SHP77 treated with DMSO at 0.1 percent for 48 hours (cell line): ENCODE measurements at places on chromosomes 13 and 19.

- peak; percentile 40 for DNase-seq
Observed at GRCh38 chr19:40190891-40191835, at the start of gene MAP3K10. Gene MAP3K10, plus strand, starts transcription at chr19:40191426. Its CDS starts 606 bp downstream, at chr19:40192032.

DNA sequence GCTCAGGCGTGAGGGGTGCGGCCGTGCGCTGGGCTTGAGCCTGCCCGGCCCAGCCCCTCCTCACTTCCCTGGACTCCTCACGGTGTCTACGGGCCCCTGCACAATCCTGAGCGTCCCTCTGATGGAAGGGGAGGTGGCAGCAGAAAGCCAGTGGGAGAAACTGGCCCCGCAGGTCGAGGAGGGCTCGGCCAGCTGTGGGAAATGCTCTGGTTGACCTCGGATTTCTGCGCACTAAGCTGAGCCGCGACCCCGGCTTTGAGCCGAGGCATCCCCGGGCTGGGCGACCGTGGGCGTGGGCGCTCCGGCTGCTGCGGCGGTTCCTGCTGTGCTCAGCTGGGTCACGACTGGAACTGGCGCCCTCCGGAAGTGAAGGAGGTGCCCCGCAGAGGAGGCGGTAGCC is 70.1 kb downstream of the ZNF208 start:
- no peak for DNase-seq

GRCh38 chr13:97043302-97043701 is 49.0 kb upstream of the OXGR1 start:
- no peak for DNase-seq

DNA sequence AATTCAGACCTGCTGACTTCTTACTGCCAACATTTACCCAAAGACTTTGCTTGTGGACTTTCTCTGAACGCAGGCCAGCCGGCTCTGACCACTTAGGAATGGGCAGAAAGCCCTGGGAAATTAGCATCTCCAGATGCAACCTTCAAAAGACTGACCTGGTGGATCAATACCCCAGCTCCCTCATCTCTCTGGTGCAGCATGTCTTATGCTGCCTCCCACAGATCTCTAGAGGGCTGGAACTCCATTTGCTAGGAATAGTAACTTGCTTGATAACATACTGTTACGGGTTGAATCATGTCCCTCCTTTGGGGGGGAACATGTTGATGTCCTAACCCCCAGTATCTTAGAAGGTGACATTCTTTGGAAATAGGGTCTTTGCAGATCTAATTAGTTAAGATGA is 12.9 kb upstream of the SLC25A41 start:
- DNase-seq, result no peak

DNA sequence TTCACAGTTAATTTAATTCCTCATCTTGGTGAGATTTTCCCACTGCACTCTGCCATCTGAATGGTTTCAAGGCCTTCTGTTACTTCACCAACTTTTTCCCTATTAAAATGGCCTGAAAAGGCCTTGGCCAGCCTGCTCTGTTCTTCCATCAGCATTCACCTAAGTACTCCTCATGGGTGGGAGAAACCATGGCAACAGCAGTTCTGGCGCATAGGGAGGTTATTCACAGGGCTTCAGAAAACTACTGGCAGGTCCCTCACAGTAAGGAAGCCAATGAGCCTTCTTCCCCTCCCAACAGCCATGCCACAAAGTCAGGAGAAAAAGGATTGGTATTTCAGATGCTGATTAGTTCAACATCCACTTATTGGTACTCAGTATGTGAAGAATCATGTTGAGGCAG is 17.2 kb upstream of the GJB2 start:
- DNase-seq, result no peak

GRCh38 chr13:44768239-44768638 is 192.1 kb upstream of the TSC22D1 start:
- DNase-seq, result no peak

- no peak for DNase-seq
Observed at GRCh38 chr19:40165362-40165937, 25.8 kb upstream of the MAP3K10 start.

DNA sequence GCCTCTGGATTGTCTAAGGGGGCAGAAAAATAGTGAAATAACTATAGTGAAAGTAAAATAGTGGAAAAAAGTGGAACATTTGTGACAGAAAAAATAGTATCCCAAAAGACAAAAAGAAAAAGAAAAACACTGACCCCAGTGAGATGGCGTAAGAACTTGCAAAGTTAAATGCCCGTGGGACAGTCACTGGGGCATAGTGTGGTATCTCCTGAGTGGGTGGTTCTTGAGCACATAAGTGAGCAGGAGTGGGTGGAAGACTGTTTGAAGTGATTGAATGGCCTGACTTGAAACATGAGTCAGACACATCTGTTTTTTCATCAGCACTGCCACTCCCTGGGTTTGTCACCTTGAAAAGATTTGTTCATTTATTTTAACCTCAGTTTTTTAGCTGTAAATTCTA is 2.5 kb downstream of the ZNF430 start:
- DNase-seq, result no peak

GRCh38 chr19:7676854-7677253 is at the start of gene MCEMP1:
Gene MCEMP1, plus strand, starts transcription at chr19:7677090. Its CDS starts 31 bp downstream, at chr19:7677121.
- no peak for DNase-seq

DNA sequence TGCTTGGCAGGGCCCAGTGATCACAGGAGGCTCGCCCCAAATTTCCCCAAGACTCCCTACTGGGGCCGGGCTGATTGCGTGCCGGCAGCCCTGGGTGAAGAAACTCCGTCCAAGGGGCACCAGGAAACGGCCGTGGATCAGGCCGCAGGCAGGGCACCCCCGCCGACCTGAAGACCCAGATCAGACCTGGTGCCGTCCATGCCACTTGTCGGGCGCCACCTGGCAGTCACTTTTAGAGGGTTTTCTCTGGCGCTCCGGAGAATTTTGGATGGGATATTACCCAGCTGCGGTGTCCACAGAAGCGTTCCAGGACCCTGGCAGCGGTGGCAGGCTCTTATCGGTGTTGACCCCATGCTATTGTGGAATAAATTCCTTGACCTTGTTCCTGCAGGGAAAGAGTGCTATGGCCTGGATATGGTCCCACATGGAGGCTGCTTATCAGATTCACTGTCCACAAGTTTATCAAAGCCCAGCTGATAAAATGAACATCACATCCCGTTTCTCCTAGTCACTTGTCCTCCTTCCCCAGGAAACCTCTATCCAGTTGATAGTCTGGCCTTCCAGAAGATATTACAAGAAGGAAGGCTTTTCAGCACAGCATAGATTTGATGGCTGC is 38.2 kb downstream of the IGFL2 start:
- DNase-seq, result no peak

DNA sequence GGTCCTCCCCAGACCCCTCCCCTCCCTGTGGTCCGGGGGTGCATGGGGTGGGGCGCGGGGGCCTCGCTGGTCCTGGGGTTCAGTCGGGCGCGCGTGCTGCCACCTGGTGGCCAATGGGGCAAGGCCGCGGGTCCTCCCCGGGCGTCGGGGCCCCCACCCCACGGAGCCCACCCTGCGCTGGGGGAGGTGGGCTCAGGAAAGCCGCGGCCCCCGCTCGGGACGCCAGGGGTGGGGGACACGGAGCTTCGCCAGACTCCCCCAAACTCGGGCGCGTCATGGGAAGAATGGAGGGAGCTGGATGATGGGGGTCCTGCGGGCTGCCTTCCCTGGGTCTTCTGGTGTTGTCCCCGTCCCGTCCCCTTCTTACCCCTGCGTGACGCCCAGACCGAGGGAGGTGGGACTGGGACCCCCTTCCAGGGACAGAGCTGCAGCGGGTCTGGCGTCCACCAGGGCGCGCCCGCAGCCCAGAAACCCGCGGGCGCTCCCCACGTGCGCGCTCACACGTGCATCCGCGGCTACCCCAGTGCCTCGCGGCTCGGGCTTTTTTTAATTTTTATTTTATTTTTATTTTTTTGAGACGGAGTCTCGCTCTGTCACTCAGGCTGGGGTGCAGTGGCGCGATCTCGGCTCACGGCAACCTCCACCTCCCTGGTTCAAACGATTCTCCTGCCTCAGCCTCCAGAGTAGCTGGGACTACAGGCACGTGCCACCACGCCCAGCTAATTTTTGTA is 19.8 kb upstream of the TCF3 start:
- DNase-seq, result no peak

DNA sequence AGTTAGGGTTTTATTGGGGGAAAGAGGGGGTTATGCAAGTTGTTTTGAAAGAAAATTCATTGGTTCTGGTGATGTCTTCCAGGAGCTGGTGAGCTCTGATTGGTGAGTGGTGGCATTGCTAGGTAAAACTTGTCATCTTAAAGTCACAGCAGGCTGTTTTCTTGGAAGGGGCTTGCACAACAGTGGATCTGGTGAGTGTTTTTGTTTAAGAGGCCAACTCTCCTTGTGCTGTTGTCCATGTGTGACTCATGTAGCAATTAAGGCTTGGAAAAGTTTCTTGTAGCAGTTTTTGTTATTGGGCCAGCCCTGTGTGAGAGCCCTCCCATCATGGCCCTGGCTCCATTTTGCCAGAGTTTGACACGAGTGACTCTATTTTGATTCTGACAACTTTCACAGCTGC is 109.4 kb downstream of the RFC3 start:
- DNase-seq, result no peak

- DNase-seq, result no peak
Observed at GRCh38 chr13:75635828-75636435, at the start of gene LMO7. Gene LMO7, plus strand, starts transcription at chr13:75636330. Its CDS starts 328 bp downstream, at chr13:75636658.

- DNase-seq, result no peak
Observed at GRCh38 chr19:410243-410781, 1.4 kb upstream of the C2CD4C start.

- no peak for DNase-seq
Observed at GRCh38 chr13:41241626-41242025, 21.8 kb downstream of the MTRF1 start.

DNA sequence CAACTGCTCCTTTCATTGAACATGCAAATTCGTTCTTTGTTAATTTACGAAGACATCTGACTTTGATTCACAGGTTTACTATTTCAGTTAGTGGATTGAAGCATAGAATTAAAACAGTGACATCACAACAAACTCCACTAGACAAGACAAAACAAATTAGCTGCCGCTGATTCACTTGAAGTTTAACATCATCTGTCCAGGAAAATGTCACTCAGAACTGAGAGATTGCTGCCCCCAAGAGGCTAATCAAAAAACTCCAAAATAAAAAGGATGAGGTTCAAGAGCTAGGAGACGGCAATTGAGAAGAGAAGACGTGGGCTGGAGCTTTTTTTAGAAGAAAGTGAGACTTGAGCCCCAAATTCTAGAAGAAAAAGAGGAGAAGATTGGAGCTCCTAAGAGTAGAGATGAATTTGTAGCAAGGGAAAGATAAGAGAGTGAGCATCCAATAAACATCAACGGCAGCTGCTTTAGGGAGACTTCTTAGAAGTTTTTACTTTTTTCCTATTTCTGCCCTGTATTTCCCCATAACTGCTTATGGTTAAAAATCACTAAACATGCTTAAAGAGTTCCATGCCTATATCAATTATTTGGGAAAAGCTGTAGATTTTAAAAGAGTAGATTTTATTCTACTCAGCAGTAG is 40.8 kb upstream of the TPP2 start:
- peak; percentile 65 for DNase-seq

DNA sequence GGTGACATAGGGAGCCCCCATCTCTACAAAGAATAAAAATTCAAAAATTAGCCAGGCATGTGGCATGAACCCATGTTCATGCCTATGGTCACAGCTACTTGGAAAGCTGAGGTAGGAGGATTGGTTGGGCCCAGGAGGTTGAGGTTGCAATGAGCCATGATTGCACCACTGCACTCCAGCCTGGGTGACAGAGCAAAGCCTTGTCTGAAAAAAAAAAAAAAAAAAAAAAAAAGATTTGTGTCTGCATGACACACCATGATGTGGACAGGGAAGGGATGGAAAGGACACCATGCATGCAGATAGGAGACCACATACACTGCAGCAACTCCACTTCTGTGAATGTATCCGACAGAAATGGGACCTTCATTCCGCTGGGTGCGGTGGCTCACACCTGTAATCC is 34.0 kb upstream of the HOMER3 start:
- no peak for DNase-seq

DNA sequence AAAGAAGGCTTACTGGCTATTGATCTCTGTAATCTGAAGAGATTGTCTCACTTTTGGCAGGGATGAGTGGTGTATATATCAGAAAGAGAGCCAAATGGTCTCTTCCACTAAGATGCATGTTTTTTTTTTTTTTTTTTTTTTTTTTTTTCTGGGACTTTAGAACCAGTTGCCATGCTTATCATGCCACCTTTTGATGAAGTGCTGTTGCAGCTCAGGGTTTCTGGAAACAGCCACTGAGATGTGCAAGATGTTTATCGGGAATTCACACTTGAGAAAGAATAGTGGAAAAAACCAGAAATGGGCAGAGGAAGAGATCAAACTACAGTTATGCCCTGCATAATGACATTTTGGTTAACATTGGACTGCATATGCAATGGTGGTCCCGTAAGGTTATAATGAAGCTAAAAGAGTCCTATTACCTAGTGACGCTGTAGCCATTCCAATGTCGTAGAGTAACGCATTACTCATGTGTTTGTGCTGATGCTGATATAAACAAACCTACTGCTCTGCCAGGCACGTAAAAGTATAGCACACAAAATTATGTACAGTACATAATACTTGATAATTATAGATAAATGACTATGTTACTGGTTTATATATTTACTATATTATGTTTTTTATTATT is 121.0 kb downstream of the KLF5 start:
- no peak for DNase-seq

DNA sequence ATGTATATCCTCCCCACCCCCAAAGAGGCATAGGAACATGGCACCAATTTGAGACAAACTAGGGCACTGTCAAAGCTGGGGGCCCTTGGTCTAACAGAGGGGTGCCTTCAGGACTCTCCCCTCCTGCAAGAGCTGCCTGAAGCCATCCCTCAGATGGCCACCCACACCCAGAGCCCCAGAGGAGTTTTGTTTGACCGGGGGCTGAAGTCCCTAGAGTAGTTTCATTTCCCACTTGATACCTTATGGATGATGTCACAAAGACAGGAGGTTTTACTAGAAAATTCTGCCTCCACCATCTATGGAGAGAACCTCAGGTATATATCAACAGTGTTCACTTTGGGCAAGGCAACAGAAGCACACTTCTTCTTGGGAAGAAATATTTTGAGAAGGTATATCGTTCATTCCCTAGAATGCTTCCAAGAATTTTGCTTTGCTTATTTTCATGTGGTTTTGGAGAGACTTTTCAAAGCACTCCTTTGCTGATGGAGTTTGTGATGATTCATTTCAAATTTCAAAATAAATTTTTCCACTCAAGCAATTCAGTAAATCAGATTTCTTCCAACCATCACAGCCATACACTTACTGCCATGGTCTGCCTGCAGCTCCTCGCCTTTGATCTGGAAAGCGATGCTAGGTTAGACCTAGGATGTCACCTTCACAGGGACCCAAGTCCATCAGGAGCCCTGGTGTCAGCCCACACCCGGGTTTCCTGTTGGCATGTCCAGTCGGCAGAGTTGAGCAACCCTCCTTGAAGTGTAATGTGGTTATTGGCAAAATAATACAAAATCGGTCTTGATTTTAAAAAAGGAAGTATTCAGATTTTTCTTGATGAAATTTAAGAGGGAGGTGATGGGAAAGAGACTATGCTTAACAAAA is 207.0 kb downstream of the SHISA2 start:
- no peak for DNase-seq

- no peak for DNase-seq
Observed at GRCh38 chr13:29961036-29961670, 110.7 kb upstream of the UBL3 start.

GRCh38 chr13:102678339-102679107 is 16.3 kb downstream of the METTL21C start:
- no peak for DNase-seq

GRCh38 chr13:52992110-52992509 is 36.5 kb upstream of the OLFM4 start:
- no peak for DNase-seq
